ENCODE measurements at places on chromosomes 2 and 18.
A peak's percentile ranks its signal among the peaks of the same experiment; 100 is the strongest.

DNA sequence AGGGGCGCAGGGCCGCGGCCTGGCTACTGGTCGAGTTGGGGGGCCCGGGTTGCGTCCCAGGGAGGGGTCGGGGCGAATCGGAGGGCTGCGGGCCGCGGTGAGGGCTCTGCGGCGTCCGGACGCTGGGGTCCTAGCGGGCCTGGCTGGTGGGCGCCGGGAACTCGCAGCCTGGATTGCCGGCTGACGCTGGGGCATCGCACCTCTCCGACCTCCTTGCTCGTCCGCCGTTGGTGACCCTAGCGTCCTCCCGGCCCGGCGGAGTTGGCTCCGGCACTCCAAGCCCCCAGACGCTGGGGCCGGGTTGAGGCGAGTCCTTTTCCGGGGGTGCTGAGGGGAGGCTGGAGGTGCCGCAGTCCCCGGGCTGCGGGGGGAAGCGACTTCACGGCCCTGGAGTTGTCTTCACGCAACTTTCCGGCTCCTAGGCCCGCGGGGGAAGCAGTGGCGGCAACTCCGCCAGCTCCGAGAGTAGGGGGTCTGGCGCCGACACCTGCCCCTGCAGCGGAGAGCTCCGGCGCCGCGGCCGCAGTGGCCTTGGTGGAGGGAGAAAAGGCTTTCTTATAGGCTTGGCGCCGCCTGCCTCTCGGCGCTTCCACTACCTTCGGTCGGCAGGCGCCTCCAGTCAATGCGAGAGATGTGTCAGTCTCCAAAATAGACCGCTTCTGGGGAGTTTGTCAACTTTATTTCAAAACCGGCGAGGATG, 70.3 kb downstream of the HAUS1 start:
- DNase-seq, result no peak

- DNase-seq, result no peak
Observed at GRCh38 chr2:25252291-25253152, 84.1 kb upstream of the POMC start.

DNA sequence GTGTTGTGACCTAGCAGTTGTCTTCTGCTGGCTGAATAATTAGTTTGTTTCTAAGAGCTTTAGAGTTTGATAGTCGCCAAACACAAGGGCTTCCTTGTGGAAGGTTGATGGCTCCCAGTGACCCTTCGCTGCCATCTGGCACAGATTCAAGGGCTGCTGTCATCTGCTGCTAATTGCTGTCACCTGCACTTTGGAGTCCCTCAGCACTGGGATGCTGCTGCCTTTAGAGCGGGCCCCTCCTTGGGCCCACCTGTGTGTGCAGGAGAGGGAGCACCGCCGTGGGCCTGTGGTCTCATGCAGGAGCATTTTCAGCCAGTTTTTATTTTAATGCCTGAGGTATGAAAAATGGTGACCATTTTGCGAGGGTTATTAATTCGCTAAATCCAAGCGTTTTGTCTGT, 154.0 kb upstream of the NFATC1 start:
- no peak for DNase-seq

DNA sequence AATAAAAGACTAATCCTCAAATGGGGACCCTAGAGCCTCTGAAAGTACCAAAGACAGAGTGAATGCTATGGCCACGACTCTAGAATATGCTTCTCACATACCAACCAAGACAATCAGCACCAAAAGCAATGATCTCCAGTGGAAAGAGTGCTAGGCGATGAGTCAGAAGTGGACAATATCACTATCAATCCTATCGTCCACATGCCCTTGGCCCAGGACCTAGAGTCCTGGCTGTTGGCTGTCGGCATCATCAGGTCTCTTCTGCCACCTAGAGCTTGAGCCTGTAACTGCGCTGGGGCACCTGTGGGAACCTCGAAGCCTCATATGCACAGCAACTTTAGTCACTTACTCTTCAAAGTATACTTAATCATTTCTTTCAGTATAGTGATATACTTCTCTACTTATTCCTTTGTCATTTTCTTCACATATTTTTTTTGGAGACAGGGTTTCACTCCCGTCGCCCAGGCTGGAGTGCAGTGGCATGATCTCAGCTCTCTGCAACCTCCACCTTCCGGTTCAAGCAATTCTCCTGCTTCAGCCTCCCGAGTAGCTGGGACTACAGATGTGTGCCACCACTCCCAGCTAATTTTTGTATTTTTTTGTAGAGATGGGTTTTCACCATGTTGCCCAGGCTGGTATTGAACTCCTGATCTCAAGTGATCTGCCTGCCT, 29.7 kb downstream of the NOL10 start:
- DNase-seq, result peak; percentile 29

GRCh38 chr2:171271971-171272436, 111.3 kb upstream of the TLK1 start:
- no peak for DNase-seq

GRCh38 chr2:235024191-235024860, 72.5 kb downstream of the SH3BP4 start:
- no peak for DNase-seq

- DNase-seq, result peak; percentile 45
Observed at GRCh38 chr2:219689676-219690628, 62.5 kb downstream of the SLC4A3 start.

GRCh38 chr2:162308747-162309503, 9.6 kb downstream of the IFIH1 start:
- no peak for DNase-seq

- DNase-seq, result no peak
Observed at GRCh38 chr18:51275712-51276476, 78.4 kb upstream of the MEX3C start.

- DNase-seq, result no peak
Observed at GRCh38 chr2:128594953-128595677, 276.4 kb upstream of the HS6ST1 start.

DNA sequence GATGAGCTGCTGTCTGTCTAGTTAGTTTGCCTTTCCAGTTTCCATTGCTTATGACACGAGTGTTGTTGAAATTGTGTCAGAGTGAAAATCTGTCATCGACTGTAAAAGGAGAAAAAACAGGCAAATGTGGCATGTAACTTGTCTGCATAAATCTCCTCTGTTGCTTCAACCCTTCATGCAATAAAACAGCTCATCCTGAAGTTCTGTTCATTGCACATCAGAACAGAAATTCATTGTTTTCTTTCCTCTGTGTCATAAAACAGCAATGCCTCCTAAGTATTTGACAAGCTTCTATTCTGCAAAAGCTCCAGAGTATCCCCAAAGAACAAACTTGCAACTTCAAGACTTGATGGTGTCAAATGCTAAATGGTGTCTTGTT, 432.1 kb downstream of the MEIS1 start:
- no peak for DNase-seq

DNA sequence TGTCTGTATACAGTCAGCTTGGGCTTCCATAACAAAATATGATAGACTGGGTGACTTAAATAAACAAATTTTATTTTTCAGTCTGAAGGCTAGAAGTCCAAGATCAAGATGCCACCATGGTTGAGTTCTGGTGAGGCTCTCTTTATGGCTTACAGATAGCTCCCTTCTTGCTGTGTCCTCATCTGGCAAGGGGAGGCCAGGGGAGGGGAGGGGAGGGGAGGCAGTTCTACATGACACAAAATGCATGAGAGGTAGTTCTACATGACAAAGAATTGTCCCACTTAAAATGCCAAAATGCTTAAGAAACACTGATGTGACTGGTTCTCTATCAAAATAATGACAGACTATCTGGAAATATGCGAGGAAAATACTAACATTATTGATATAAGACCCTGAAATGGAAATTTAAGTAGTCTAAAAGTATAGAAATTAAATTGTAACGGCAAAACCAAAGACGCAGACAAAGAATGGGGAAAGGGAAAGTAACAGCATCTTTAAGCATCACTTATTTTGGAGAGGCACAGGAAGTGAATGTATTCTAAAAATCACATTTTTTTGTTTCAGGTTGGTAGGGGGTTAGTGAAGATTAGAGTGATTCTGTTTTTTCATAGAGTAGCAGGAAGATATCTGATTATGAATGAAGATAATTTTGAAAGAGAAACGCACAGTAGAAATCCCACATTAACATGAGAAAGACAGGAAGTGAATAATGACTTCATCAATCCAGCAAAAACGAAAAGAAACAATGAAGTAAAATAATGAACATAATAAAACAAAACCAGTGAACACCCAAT, 131.4 kb downstream of the STRN start:
- DNase-seq, result no peak

- DNase-seq, result no peak
Observed at GRCh38 chr2:189502714-189503113, 61.4 kb downstream of the WDR75 start.

- no peak for DNase-seq
Observed at GRCh38 chr2:234745347-234745746, 206.5 kb upstream of the SH3BP4 start.

DNA sequence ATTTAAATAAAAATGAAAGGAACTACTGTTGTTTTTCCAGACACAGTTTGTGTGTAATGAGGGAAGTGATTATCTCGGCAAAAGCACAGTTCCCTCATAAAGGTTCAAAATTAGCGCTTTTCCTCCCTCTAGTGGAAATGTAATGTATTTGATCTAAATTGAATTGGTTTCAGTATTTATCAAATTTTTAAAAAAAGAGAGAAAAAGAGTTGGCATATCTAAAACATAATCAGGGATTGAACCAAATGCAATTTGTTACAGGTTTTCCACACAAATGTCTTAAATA, 37.5 kb downstream of the CMPK2 start:
- no peak for DNase-seq

GRCh38 chr18:7946734-7947377, 379.7 kb downstream of the PTPRM start:
- peak; percentile 19 for DNase-seq

- DNase-seq, result no peak
Observed at GRCh38 chr2:233495503-233496496, 70.8 kb downstream of the USP40 start.

DNA sequence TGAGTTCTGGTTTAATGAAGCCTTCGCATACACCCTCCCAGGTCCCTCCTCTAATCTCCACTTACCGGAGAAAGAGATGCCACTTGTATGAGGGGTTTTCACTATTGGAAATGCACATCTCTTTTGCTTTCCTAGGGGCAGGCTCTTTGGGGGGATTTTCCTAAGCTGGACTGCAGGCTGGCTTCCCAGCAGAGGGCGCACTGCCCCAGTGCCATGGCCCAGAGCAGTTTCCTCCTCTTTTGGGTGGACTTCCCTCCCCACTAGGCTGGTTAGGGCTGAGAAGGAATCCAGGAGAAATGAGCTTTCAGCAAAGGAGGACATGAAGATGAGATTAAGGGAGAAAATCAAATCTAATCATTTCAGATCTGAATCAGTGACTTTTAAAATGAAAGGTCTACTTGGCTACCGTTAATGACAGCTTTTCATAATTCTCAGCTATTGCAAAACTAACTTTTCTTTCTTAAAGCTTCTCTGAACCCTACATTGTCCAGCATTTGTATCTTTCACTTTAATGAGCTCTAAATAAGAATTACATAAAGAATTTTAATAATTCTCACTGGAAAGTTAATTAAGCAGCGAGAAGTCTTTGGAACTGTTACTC, 784.1 kb upstream of the FANCL start:
- no peak for DNase-seq

- no peak for DNase-seq
Observed at GRCh38 chr2:199278099-199278498, 179.6 kb downstream of the SATB2 start.

DNA sequence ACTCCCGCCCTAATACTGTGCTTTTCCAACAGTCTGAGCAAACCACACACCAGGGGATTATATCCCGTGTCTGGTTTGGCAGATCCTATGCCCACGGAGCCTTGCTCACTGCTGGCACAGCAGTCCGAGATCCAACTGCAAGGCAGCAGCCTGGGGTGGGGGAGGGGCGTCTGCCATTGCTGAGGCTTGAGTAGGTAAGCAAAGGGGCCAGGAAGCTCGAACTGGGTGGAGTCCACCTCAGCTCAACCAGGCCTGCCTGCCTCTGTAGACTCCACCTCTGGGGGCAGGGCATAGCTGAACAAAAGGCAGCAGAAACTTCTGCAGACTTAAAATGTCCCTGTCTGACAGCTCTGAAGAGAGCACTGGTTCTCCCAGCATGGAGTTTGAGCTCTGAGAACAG, 44.2 kb downstream of the LNPK start:
- DNase-seq, result no peak

GRCh38 chr2:134120406-134120732, 133.5 kb upstream of the MGAT5 start:
- DNase-seq, result no peak
